ENCODE measurements at places on chromosomes 16 and 17. TPM values are rescaled to one million over a fixed set of nuclear protein-coding genes. Genes with fewer than 3 reads are reported as not detected.
A peak's percentile ranks its signal among the peaks of the same experiment; 100 is the strongest.

- no peak for DNase-seq
Observed at GRCh38 chr17:1562176-1562643, 382 bp downstream of the PITPNA start.

DNA sequence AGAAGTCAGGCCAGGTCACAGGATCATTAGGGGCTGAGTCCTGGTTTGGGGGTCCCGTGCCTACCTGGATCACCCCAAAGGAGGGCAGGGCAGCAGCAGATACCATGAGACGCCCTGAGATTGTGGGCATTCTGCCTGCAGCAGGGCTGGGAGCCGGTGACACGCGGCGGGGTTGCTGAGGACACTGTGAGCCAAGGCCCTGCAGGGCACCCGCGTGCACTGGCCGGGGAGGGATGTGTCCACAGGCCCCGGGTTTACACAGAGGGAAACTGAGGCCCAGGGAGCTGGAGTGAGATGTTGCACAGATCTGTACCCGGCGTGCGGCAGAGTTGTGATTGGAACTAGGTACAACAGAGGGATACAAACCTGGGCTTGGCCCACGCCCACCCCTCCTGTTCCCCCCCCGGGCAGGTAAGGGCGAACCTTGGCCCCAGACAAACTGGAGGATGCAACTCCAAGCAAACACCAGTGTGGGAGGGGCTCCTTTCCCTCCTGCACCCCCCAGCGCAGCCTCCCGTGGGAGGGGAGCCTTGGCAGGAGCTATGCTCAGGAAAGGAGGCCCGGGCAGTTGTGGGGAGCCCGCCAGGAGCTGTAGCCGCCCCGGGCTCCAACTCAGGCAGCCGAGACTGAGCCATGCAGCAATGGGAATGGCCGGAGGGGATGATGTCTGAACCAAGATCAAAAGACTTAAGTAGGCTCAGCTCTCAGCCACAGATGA, 91.3 kb downstream of the ENGASE start:
- no peak for DNase-seq

- no peak for DNase-seq
Observed at GRCh38 chr17:66310528-66311148, 8.2 kb downstream of the PRKCA start.

GRCh38 chr17:9648521-9649110, 3.3 kb downstream of the USP43 start:
- peak; percentile 53 for DNase-seq

GRCh38 chr17:59296190-59296589, 35.3 kb upstream of the YPEL2 start:
- DNase-seq: no peak

DNA sequence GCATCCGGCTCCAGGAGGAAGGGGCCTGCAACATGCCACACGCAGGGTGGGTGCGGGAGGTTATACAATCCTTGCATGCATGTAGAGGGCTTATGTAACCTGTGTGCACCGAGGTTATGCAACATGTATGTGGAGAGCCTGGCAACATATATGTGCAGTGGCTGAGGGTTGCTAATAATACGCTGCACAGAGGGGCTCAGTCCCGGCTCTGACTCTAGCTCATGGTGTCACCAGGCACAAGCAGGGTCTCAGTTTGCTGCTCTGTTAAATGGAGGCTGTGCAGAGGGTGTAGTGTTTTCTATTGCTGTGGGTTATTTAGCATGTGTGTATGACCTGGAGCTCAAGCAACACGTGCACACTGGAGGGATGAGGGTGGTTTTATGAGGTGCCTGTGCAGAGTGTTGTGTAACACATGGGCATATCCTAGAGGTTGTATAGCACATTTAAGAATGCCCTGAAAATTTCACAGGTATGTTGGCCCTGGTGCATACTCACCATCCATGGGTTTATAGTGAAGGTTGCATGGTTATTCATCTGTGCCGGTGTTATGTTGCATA, 13.3 kb downstream of the THRA start:
- no peak for DNase-seq

The SERPINF2 gene
- not detected for total RNA-seq

The CSF3 gene
- not detected for total RNA-seq

DNA sequence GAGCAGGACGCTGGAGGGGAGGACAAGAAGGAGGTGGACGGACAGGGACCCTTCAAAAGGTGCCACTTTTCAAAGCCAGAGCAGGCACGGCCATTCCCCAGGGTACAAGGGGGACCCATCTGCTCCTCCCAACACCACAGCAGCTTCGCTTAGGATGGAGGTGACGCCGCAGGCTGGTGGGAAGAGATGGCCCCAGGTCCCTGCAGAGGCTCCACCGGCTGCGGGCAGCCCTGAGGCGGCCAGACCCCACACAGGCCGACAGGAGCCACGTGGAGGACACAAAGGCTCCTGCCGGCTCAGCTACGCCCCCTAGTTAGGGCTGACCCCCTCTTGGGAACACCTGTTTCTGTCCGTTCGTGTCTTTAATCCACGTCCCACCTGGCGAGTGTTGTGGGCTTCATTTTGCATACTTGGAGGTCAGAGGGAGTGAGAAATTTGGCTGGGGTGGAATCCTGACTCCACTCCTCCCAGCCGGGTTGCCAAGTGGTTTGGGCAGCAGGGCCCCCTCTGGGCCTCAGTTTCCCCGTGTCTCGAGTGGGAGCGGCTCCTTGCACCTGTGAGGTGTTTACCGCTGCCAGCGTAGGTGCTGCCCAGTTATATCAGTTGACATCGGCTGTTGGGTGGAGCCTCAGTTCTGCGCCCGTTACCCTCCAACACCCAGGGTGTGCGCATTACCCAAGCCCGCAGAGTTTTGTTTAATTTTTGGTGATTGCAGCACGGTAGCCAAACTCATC, 5.8 kb upstream of the FN3KRP start:
- DNase-seq: no peak

The OR2C1 gene
- not detected for total RNA-seq

Measured in SJSA1 (cell line).